ENCODE measurements at places on chromosomes 3 and 15.

DNA sequence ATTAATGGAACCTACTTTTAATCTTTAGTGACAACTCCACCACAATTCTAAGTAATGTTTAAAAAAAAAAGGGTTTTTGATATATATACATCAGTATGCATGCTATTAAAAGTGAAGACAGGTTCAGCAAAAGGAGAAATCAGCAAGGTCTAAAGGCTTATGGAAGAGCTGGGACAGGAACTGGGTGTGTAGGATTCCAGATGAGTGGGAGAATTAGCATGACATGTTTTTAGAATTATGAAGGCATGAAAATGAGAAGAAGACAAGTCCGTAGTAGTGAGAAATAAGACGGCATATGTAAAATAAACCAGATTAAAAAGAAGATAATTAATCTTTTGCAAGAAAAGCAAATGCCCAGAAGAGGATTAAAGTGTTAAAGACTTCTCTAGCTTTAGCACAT lies 52.0 kb downstream of the CBLB start:
- DNase-seq = no peak

- no peak for DNase-seq
These were observed 198.2 kb upstream of the UMPS start for GRCh38 chr3:124532071-124532470.

DNA sequence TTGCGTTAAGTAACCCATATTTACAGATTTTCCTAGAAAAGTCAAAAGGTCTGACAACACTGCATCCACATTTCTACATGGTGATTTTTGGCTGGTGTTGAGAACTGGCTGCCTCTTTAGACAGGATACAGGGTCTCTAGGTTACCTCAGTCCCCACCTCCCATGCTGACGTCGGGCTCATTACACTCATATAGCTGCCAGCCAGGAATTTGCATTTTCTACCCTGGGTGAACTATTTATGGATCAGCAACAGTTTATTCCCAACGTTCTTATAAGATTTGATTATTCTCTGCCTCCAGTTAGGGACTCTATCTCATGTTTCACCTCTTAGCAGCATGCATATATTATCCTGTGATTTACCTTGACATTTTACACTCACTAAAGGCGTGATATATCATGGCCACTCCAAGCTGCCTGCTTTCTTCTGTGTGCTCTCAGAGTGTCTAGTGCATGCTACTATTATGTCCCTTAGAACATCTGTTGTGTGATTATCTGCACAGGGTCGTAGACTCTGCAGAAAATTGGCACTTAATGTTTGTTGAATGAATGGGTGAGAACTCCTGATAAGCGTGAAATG lies 49.0 kb downstream of the CLDN11 start:
- DNase-seq = no peak

DNA sequence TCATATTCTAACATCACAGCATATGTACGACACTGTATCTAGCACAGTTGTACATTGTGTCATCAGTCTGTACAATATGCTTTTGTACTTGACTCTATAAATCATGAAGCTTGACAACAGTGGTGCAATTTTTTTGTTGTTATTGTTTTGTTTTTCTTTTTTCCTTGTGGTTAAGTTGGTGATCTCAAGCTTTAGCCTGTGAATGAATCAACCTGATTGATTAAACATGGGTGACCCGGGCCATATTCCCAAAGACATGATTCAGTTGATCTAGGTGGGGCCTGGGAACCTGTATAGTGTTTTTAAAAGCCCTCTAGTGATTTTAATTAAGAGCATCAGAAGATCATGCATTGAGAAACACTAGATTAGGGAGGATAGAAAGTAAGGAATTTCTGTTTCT lies 101.8 kb upstream of the AADACL2 start:
- no peak for DNase-seq

- DNase-seq = no peak
These were observed 17.5 kb downstream of the STAC start for GRCh38 chr3:36397841-36398240.

- DNase-seq = no peak
These were observed 175.6 kb downstream of the RORA start for GRCh38 chr15:61053401-61053965.

All from stimulated activated CD8-positive, alpha-beta memory T cell treated with anti-CD3 and anti-CD28 coated beads, Interleukin-4, amount 100 ng/mL, for 1 hour (primary cell).